Naive thymus-derived CD4-positive, alpha-beta T cell (primary cell): ENCODE measurements at places on chromosomes 2 and 18. TPM values are rescaled to one million over a fixed set of nuclear protein-coding genes. Genes with fewer than 3 reads are reported as not detected.

- DNase-seq = no peak
Measured at GRCh38 chr18:5052491-5052890, 144.6 kb downstream of the AKAIN1 start.

The NT5DC4 gene
- total RNA-seq = 0.56 TPM

DNA sequence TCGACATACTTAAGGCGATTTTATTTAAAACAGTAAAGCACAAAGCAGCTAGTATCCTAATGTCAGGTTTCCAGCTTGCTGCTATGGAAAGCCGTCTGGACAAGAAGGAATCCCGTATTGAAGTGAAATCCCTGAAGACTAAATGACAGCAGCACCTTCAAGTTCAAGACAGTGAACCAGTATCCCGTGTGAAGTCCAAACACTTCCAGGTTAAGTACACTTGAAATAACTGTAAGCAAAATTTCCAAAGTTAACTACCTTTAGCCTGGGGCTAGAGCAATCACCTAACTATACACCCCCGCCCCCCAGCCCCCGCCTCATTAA lies 1.2 kb downstream of the MBOAT2 start:
- no peak for DNase-seq

DNA sequence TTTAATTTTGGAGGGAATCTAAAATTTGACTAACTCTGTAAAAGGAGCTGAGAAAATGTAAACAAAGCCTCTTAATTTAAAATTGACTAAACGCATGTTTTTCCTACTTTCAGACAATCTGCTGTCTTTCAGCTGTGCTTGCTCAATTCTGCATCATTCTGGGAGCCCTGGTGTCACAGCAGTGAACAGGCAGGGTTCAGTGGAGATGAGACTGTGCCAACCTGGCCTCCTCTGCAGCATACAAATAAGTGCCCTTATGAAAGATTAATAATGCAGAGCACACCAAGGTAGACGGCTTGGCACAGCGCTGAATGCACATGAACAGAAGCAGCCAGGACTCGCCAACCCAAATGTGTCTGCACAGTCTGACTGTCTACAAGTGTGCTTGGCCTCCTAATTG lies 222.0 kb upstream of the CHAC2 start:
- no peak for DNase-seq

The REEP1 gene
- total RNA-seq = 0.38 TPM

- DNase-seq = no peak
Measured at GRCh38 chr2:10311736-10312135, 9.0 kb downstream of the HPCAL1 start.

GRCh38 chr2:67651565-67651964 lies 254.4 kb downstream of the ETAA1 start:
- no peak for DNase-seq

GRCh38 chr18:57107140-57107832 lies 39.6 kb upstream of the BOD1L2 start:
- no peak for DNase-seq

DNA sequence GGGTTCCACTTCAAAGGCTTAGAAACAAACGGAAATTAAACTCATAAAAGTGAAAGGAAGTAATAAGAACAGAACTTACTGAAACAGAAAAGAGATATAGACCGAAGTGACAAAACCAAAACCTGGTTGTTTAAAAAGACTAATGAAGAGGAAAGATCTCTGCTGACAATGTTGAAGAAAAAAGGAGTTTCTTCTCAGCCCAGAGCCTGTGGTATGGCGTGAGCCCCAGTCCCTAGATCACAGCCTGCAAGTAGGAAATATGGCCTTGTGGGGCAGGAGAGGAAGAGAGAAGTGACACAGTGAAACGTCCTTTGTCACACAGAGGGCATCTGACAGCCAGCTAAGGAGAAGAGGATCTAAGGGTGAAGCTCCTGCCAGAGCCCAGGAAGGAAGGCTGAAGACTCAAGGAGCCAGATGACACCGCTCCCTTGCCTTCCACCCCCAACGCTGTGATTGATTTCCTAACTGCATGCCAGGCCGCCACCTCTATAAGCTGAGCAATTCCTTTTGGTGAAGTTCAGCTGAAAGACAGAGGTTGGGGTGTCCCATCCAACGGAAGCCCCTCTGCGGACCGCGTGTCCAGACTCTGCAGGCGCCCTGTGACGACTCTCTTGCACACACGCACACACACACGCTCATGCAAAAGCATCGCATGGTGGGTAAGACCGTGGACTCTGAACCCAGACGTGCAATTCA lies 141.1 kb downstream of the HDAC4 start:
- DNase-seq = no peak

DNA sequence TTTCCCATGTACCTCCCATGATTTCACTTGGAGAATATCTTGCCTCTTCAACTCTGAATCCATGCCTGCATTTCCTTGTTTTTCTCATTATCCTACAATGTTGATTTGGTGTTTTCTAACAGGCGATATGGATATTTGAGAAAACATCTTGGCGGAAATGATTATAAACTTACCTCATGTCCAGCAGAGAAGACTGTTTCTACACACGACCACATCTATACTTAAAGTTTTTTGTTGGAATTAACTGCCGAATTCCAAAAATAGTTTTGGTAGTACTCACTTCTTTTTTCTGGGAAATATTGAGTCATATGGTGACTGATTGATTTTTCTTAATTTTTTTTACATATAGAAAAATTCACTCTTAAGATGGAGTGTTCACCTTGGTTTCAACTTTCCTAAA lies 41.4 kb upstream of the TMEFF2 start:
- DNase-seq = no peak

GRCh38 chr2:2536416-2537056 lies 205.5 kb upstream of the MYT1L start:
- DNase-seq = no peak

- no peak for DNase-seq
Measured at GRCh38 chr2:146451972-146452371, 1392.9 kb upstream of the ACVR2A start.

- no peak for DNase-seq
Measured at GRCh38 chr18:76457475-76457874, 37.6 kb downstream of the ZNF516 start.

The HOXD3 gene
- not detected for total RNA-seq

DNA sequence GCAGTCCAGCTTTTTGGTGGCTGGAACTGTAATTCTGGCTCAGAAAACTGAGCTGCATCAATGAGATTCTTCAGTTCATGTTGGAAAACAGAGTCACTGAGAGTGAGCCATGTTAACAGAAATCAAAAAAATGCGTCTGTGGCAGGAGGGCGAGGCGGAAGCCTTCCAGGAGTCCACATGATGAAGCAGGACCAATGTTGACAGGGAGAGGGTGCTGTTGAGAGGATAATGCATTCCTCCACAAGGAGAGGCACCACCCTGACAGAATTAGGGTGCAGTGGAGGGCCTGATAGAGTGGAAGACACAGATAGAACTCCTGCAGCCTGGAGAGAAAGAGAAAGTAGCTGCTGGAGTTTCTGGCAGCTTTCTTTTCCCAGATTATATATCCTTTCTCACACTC lies 111.5 kb downstream of the MGAT5 start:
- DNase-seq = no peak

GRCh38 chr18:46155641-46156051 lies 51.5 kb downstream of the HAUS1 start:
- DNase-seq = peak; percentile 55
